ENCODE measurements at places on chromosomes 3 and 15. TPM values are rescaled to one million over a fixed set of nuclear protein-coding genes. Genes with fewer than 3 reads are reported as not detected.

GRM2 gene
- 1.3 TPM for total RNA-seq

- H3K27me3 ChIP-seq, result no peaks in the 10 kb centered on the region
- no peaks in the 10 kb centered on the region for H3K36me3 ChIP-seq
- DNase-seq, result no peak
- peak overlapping the region; percentile 99 for H3K4me3 ChIP-seq
- peak overlapping the region; percentile 86 for H3K27ac ChIP-seq
- peaks cover 11% of the 10 kb centered on the region for H3K4me1 ChIP-seq
Observed at GRCh38 chr3:153162513-153163392, 727 bp downstream of the RAP2B start.

- H3K36me3 ChIP-seq, result no peaks in the 10 kb centered on the region
- peaks cover 2% of the 10 kb centered on the region for H3K27me3 ChIP-seq
- H3K27ac ChIP-seq, result no peak overlapping the region
- H3K4me1 ChIP-seq, result peaks cover 61% of the 10 kb centered on the region
- peak; percentile 83 for DNase-seq
- H3K4me3 ChIP-seq, result no peak overlapping the region
Observed at GRCh38 chr15:70254311-70254869, 156.7 kb upstream of the TLE3 start.

CFAP91 gene
- 8.8 TPM for total RNA-seq

GRCh38 chr3:173921732-173922131 lies 524.2 kb downstream of the NLGN1 start:
- no peaks in the 10 kb centered on the region for H3K36me3 ChIP-seq
- H3K27me3 ChIP-seq, result no peaks in the 10 kb centered on the region
- DNase-seq, result peak; percentile 40
- no peaks in the 10 kb centered on the region for H3K4me1 ChIP-seq

TMCO5A gene
- total RNA-seq, result not detected

DNA sequence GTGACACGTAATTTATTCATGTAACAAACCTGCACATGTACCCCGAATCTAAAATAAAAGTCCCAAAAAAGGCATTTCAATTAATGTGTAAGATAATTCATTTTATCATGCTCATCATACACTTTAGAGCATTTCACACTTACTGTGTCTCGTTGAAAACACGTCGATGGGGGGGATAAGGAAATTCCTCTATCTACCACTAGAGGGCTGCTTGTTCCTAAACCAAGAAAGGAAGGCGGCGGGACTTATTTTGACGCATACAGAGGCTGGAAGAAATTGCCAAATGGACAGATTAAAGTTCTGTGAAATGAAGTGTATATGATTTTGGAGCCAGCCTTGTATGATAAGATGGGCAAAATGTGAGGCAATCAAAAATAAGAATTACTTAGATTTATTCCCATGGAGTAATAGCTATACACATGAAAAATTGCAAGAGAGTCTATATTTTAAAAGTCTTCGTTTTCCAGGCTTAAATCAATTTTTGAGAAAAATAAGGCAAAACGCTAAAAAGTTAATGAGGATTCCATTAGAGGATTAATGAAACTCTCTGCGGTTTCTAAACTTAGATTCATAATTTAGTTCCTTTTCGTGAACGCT lies 346.8 kb downstream of the CNTN3 start:
- H3K4me1 ChIP-seq, result no peaks in the 10 kb centered on the region
- no peak overlapping the region for H3K27ac ChIP-seq

IL5RA gene
- 5.7 TPM for total RNA-seq

PRTG gene
- total RNA-seq, result 10.7 TPM

- H3K27ac ChIP-seq, result peak within 1 kb of the TSS; percentile 94
- no peaks in the 10 kb centered on the region for H3K27me3 ChIP-seq
- H3K4me3 ChIP-seq, result peak within 1 kb of the TSS; percentile 97
- peaks cover 6% of the 10 kb centered on the region for H3K36me3 ChIP-seq
Observed at GRCh38 chr3:183099026-183099837, at the start of gene MCCC1. Gene MCCC1, minus strand, starts transcription at chr3:183099496. Its CDS starts 56 bp downstream, at chr3:183099440.

DNA sequence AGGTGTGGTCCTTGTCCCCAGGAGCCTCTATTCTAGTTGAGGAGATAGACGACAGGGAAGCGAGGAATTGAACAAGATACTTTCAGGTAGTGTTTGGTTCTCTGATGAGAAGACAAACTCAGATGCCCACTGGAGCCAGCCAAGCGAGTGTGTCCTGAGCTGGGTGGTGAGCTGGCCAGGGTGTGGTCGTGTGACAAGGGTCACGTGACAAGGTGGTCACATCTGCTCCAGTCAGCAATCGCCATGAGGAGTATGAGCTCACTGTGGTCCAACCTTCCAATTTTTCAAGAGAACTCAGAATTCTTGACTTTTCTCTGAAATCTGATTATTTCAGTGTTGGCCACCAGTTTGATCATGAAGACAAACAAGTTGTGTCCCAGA lies 39.5 kb downstream of the SLC6A6 start:
- no peak overlapping the region for H3K27ac ChIP-seq
- DNase-seq, result no peak
- peaks cover 19% of the 10 kb centered on the region for H3K36me3 ChIP-seq
- peaks cover 38% of the 10 kb centered on the region for H3K4me1 ChIP-seq

CLDN1 gene
- total RNA-seq, result 9.9 TPM

GRCh38 chr3:12138044-12138443 lies 20.7 kb downstream of the TIMP4 start:
- no peak overlapping the region for H3K27ac ChIP-seq
- H3K4me1 ChIP-seq, result peaks cover 3% of the 10 kb centered on the region
- no peaks in the 10 kb centered on the region for H3K27me3 ChIP-seq
- DNase-seq, result no peak
- no peak overlapping the region for H3K4me3 ChIP-seq
- no peaks in the 10 kb centered on the region for H3K36me3 ChIP-seq

AMT gene
- 16.4 TPM for total RNA-seq

- no peak overlapping the region for H3K4me3 ChIP-seq
- H3K36me3 ChIP-seq, result no peaks in the 10 kb centered on the region
- DNase-seq, result no peak
- peaks cover 12% of the 10 kb centered on the region for H3K4me1 ChIP-seq
- no peaks in the 10 kb centered on the region for H3K27me3 ChIP-seq
- no peak overlapping the region for H3K27ac ChIP-seq
Observed at GRCh38 chr15:99481113-99481950, 84.5 kb upstream of the MEF2A start.

DNA sequence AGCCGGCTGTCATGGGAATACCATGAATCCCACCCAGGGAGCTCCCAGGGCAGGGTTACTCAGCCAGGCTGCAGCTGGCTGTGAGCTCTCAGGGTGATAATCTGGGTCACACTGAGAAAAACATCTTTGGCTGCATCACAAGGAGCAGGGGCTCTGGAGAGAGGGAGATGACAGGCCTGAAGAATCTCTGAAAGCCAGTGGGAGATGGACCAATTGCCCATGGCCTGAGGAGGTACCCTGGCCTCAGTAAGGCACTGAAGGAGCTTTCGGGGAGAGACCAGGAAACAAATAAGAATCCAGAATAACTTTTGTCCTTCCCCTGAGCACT lies 28.2 kb upstream of the GOLGA6C start:
- H3K27ac ChIP-seq, result no peak overlapping the region
- H3K4me3 ChIP-seq, result no peak overlapping the region
- H3K4me1 ChIP-seq, result no peaks in the 10 kb centered on the region
- peaks cover 3% of the 10 kb centered on the region for H3K27me3 ChIP-seq

DNA sequence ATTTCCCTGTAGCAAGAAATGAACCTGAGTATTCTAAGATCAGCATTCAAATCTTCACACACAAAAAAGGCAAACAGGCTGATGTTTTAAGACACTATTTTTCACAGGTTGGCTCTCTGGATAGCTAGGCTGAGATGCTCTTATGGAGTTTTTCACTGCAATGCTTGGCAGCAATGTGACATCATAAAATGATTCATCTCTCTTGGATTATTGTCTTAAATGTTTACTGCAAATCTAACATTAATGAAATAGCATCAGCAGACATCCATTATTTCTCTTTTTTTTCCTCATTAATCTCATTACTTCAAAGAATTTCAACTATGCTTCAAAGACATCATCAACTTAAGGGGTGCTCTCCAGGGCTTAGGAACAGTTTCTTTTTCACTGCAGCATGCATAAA lies 23.6 kb upstream of the SSUH2 start:
- no peaks in the 10 kb centered on the region for H3K27me3 ChIP-seq
- H3K4me3 ChIP-seq, result no peak overlapping the region
- H3K4me1 ChIP-seq, result peaks cover 6% of the 10 kb centered on the region
- no peaks in the 10 kb centered on the region for H3K36me3 ChIP-seq

DNA sequence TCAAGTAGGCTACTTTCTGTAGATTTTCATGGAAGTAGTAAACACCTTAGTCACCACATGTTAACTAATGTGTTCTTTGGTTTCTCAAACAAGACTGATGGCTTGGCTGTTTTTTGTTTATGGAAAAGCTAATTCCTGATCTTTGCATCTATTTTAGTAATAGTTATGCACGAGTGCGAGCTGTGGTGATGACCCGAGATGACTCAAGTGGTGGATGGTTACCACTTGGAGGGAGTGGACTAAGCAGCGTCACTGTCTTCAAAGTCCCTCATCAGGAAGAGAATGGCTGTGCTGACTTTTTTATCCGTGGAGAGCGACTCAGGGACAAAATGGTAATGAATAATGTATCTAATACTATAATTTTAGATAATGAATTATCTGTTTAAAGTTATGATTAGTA lies 46.6 kb downstream of the SPRED1 start:
- no peaks in the 10 kb centered on the region for H3K4me1 ChIP-seq
- no peak overlapping the region for H3K4me3 ChIP-seq
- no peak overlapping the region for H3K27ac ChIP-seq
- no peak for DNase-seq
- no peaks in the 10 kb centered on the region for H3K27me3 ChIP-seq

Measured in spinal cord (tissue), 10 donors.